Brain (organoid and tissue), 16 donors: ENCODE measurements at places on chromosomes 5 and 9. TPM values are rescaled to one million over a fixed set of nuclear protein-coding genes. Genes with fewer than 3 reads are reported as not detected.

- DNase-seq, result no peak
Measured at GRCh38 chr5:140221697-140222223, 46.8 kb downstream of the CYSTM1 start.

DNA sequence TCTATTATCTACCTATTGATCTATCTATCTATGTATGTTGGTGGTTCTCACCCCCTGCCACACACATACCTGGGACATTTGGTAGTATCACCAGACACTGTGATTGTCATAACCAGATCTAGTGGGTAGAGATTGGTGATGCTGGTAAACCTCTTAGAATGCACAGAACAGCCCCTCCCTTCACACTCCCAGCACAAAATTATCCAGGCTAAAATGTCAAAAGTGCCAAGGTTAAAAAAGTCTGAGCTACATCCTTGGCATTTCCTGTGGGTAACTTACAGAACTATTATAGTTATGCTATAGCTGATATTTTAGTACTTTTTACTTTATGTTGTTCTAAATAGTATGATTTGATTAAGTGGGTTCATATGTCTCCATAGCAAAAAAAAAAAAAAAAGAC, 151.0 kb downstream of the FER start:
- DNase-seq, result no peak

DNA sequence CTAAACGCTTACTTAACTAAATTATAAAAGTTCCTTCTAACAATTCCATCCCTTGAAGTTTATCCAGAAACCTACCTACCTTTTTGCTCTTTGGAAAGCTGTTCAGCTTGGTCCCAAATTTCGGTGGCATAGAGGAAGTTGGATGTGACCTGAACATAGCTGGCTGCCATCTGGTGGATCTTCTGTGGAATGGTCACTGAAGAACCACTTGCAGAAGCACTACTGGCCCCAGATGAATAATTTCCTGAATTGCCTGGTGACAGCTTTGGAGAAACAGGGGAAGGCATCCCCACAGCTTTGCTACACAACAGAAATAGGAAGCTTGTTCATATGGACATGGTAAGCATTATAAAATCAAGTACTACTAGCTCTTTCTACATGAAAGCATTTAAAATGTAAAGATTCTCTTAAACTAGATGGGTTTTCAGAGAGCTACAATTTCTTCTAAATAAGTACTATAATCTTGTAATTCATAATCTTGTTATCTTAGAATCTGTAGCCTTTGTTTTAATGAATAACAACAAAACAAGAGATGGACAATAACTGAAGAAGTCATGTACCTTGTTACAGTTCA, 9.9 kb downstream of the LEAP2 start:
- peak; percentile 73 for DNase-seq

DNA sequence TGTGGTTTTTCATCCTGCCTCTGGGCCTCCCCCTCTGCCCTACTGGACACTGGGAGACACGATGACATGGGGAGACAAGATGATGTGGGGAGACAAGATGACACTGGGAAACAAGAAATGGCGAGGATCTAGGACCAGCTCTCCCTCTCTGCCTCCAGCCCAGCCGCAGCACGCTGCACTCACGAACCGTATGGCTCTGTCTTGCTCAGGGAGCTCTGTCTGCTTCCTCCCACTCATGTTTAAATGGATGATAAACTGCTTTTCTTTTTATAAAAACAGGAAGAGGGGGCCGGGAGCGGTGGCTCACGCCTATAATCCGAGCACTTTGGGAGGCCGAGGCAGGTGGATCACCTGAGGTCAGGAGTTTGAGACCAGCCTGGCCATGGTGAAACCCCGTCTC, 73.7 kb downstream of the SPATA31D1 start:
- no peak for DNase-seq

- no peak for DNase-seq
Measured at GRCh38 chr9:97440160-97440559, 28.3 kb downstream of the TDRD7 start.

- DNase-seq, result no peak
Measured at GRCh38 chr9:93119953-93120845, 13.9 kb downstream of the NINJ1 start.

The ADAMTS6 gene
- 0.08 TPM for polyA plus RNA-seq

DNA sequence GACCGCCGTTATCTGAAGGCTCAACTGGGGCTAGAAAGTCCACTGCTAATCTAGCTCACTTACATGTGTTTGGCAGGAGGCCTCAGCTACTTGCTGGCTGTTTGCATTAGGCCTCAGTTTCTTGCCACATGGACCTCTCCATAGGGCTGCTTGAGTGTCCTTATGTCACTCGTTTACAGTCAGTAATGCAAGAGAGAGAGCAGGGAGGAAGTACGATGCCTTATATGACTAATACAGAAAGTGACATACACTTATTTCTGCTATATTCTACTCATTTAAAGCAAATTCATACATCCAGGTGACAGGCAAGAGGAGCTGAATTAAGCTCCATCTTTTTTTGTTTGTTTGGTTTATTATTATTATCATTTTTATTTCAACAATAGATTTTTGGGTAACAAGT, 179.6 kb downstream of the LURAP1L start:
- DNase-seq, result no peak

The PCDH1 gene
- polyA plus RNA-seq, result 35.4 TPM

- DNase-seq, result no peak
Measured at GRCh38 chr5:103513701-103514100, 48.9 kb downstream of the NUDT12 start.

GRCh38 chr5:78793907-78794662, 145.5 kb upstream of the LHFPL2 start:
- DNase-seq, result no peak

GRCh38 chr9:79028101-79028500, 543.7 kb upstream of the TLE4 start:
- DNase-seq, result no peak

- no peak for DNase-seq
Measured at GRCh38 chr5:180865981-180866695, 5.1 kb upstream of the ZFP62 start.

The CER1 gene
- 4.1 TPM for polyA plus RNA-seq

GRCh38 chr9:132748450-132748849, 78.2 kb downstream of the GTF3C4 start:
- no peak for DNase-seq

The TMC1 gene
- 0.29 TPM for polyA plus RNA-seq

GRCh38 chr9:125262294-125262991, 817 bp downstream of the GAPVD1 start:
- peak; percentile 49 for DNase-seq

GRCh38 chr9:121604242-121604641, 47.2 kb upstream of the DAB2IP start:
- no peak for DNase-seq

The CTXN3 gene
- 3.0 TPM for polyA plus RNA-seq

DNA sequence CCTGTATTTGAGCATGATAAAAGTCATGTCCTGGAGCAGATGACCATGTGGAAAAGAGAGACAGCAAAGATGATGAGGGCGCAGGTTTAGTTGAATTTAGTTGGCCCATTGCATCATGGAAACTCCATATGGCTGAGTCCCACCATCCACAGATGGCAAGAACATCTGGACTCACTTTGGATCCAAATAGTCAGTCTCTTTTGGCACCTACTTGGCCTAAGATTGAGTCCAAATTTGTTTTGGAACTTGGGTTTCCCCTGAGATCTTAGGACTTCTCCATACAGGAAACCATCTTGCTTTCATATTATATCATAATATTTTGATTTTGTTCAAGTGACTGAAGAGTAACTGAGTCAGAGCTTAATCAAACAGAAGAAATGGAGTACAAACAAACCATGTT, 217.5 kb downstream of the DRD1 start:
- DNase-seq, result no peak

- no peak for DNase-seq
Measured at GRCh38 chr9:9498846-9499245, 1114.0 kb downstream of the PTPRD start.

The TMEM38B gene
- polyA plus RNA-seq, result 14.4 TPM

DNA sequence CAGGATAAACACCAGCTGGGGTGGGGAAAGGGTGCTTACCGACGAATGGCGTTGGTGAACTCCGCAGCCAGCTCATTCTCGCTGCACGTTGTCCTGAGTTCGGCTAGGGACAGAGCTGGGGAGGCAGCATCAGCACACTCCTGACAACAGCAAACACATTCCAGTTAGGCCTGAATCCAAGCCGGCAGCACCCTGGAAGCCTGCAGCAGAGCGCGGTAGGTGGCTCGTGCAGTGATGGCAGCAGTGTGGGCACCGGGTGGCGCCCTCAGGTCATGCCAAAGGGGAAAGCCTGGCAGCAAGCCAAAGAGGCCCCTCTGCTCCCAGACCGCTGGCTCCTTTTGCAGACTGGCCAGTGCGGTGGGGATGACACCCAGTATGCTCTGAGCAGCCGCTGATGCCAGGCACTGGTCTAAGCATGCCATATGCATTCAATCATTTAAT, 66.9 kb downstream of the DCP2 start:
- peak; percentile 59 for DNase-seq

The ZNF782 gene
- polyA plus RNA-seq, result 1.8 TPM

DNA sequence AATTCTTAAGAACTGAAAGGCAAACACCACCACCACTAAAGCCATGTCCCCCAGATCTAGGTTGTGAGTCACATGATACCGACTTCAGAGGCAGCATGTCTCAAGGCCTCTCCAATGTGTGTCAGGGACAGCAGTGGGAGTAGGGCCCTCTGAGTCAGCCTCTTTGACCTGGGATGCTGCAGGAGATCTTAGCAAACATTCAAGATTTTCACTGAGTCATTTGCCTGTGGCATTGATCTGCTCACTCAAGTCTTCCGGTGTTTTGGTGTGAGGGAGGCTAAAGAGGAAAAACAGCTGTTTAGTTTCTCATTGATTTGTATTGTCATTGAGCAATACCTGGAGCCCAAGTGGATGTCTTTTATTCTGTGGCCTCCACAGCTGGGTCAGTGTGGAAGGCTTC, 36.1 kb downstream of the TMC1 start:
- DNase-seq, result no peak

GRCh38 chr9:34267660-34268059, 61.4 kb downstream of the KIF24 start:
- no peak for DNase-seq

The STRBP gene
- polyA plus RNA-seq, result 56.7 TPM

The EIF4EBP3 gene
- polyA plus RNA-seq, result 14.9 TPM

- no peak for DNase-seq
Measured at GRCh38 chr5:172773481-172774469, 2.8 kb upstream of the DUSP1 start.

DNA sequence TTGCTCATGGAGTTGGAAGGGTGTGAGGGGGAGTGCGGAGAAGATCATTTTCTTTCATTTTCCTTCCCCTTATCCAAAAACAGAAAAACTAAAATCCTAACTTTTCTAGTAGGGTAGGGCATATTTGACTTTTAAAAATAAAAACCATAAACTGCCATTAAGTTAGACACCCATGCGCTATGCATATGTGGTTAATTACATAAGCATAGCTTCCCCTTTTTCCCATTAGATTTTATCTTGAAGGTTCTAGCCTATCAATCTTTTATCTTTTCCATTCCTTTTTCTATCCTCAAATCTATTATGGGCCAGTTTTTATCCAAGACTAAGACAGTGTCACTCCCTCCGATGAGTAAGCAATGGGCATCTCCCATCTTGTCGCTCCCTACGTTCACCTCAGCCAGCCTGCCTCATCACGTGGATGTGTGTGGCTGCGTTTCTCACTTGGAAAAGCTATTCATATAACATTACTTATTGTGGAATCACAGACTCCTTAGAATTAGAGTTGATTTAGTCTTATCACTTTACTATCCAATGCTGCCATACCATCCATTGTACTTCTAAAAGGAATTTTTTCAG, 49.2 kb downstream of the PCSK5 start:
- DNase-seq, result no peak

The PLAC8L1 gene
- polyA plus RNA-seq, result not detected

DNA sequence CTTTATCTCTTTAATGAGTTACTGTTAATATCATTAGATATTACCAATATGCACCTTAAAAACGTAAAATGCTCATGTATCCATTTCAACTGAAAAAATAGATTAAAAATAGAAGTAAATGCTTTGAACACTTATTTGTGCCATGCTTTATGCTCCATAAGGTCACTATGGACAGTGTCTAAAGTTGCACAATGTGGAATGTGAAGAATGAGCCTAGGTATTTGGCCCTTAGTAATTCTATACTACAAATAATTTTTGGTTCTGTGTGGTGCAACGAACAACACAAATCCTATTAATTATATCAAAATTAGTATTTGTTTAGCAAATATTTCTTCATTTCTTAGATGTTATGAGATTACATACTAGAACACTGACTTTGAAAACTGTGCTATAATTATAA, 469.9 kb upstream of the TUSC1 start:
- no peak for DNase-seq

GRCh38 chr9:89606049-89606623, 1.3 kb downstream of the GADD45G start:
- DNase-seq, result peak; percentile 57

DNA sequence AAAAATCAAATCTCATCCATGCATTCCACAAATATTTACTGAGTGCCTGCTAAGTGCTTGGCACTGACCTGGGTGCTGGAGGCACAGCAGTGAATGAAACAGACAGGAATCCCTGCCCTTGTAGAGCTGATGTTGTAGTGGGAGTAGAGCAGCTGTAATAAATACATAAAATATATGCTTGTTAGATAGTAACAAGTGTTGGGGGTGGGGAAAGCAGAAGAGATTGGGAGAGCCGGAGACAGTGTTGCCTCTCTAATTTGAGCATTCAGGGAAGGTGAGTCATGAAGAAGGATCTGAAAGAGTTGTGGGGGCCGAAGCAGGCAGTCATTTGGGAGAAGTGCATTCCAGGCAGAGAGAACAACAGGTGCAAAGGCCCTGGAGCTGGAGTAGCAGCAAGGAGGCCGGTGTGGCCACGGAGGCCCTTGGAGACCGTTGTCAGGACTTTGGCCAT, 97.9 kb downstream of the ZNF618 start:
- no peak for DNase-seq

DNA sequence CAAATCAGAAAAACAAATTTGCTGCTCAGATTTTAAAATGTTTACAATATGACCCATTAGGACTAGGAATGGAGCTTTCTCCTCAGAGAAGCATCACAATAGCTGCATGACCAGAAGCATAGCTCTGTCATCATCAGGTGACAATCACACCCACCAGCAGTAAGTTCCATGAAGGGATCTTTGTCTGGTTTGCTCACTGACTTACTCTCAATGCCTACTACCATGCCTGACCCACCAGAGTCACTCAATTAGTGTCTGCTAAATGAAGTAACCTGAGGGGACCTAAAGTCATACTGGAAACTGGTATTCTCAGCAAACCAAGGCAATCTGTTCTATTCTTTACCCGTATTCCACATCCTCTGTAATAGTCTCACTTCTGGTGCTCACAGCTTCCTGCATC, 7.7 kb downstream of the ERMP1 start:
- no peak for DNase-seq

GRCh38 chr5:33423018-33423630, 17.6 kb upstream of the TARS1 start:
- peak; percentile 63 for DNase-seq

The FEM1C gene
- 4.4 TPM for polyA plus RNA-seq

The TAF11L13 gene
- not detected for polyA plus RNA-seq

DNA sequence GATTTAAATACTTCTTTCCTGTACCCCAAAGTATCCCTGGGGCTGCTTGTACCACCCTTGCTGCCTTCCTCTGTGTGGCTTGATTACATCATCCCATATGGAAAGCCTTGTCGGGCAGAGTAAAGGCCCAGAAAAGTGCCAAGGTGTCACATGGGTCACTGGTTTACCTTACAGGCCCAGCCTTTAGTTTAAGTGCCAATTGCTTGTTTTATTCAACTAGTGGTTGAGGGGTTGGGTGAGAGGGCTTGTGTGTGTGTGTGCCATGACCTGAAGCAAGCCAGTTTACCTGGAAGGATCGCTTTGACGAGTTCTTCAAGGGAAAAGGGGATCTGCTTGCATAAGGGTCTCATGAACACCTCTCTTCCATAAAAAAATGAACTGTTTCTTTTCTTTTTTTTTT, 7.8 kb upstream of the HSPA9 start:
- DNase-seq, result no peak

The KCNMB1 gene
- polyA plus RNA-seq, result 0.42 TPM

- DNase-seq, result peak; percentile 74
Measured at GRCh38 chr5:146699664-146700418, 178.7 kb downstream of the PPP2R2B start.
